Prostate gland (tissue), 2 donors: ENCODE measurements at places on chromosomes 12 and 14.

- peak; percentile 33 for DNase-seq
Observed at GRCh38 chr12:57340104-57340503, 89.1 kb upstream of the STAC3 start.

DNA sequence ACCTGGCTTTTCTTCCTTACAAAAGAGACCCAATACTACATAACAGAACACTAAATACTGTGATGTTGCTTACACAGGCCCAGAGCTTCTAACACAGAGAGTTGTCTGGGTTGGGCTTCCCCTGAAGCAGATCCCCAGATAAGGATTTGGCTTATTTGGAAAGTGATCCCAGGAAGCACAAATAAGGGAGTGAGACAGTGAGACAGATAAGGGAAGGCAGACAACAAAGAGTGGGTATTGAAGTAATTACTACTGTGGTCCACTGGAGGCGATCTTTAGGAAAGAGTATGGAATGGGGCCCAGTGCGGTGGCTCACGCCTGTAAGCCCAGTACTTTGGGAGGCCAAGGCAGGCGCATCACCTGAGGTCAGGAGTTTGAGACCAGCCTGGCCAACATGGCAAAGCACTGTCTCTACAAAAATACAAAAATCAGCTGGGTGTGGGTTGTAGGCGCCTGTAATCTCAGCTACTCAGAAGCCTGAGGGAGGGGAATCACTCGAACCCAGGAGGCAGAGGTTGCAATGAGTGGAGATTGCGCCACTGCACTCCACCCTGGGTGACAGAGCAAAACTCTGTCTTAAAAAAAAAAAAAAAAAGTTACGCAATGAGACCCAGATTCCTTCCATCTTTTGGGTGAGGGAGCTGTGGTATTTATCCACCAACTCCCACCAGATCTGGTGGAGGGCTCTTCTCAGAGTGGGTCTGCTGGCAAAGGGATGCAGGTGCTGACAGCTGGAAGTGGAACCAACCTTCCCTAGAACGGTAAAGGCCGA lies 10.2 kb upstream of the C12orf43 start:
- no peak for DNase-seq

- DNase-seq: peak; percentile 89
Observed at GRCh38 chr12:124916374-124917134, 2.1 kb upstream of the UBC start.

- peak; percentile 94 for DNase-seq
Observed at GRCh38 chr14:51989293-51990234, at the start of gene RTRAF. Gene RTRAF (plus strand): TSS chr14:51989546. CDS start chr14:51989640, 94 bp downstream.

DNA sequence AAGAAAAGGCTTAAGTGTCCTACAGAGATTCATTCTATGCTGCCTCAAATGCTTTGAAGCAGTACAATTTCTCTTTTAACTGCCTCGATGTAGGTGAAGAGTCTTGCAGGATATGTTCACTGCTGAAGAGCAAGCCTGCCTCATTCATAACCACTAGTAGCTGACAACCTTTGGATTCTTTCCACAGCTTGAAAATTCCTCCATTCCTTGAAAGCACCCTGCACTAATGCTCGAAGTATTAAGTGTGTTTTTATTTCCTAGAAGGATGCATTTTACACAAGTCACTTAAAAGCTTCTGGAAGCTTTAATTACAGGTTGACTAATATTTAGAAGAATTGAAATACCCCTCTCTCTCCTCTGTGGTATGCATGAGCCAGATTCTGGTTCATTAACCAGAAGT lies 429.4 kb downstream of the DIO2 start:
- DNase-seq: no peak

- DNase-seq: no peak
Observed at GRCh38 chr14:82080370-82080769, 546.7 kb upstream of the SEL1L start.
